ENCODE measurements at places on chromosomes 3 and 15.

DNA sequence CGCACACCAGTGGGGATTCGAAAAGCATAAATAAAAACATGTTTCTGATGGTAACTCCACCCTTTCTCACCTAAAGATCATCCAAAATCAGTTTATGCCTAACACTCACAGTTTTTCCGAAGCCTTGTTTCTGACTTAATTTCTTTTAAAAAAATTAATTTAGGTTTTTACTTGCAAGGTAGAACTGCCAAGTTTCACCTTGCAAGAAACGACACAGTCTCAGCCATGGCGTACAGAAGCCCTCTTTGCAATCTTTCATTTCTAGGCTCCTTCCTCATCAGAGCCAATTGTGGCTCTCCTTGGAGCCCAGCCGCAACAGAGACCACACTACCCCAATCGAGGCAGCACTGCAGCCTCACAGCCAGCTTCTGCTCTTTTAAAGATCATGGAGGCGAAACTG, 31.0 kb upstream of the FEZF2 start:
- no peak for DNase-seq

DNA sequence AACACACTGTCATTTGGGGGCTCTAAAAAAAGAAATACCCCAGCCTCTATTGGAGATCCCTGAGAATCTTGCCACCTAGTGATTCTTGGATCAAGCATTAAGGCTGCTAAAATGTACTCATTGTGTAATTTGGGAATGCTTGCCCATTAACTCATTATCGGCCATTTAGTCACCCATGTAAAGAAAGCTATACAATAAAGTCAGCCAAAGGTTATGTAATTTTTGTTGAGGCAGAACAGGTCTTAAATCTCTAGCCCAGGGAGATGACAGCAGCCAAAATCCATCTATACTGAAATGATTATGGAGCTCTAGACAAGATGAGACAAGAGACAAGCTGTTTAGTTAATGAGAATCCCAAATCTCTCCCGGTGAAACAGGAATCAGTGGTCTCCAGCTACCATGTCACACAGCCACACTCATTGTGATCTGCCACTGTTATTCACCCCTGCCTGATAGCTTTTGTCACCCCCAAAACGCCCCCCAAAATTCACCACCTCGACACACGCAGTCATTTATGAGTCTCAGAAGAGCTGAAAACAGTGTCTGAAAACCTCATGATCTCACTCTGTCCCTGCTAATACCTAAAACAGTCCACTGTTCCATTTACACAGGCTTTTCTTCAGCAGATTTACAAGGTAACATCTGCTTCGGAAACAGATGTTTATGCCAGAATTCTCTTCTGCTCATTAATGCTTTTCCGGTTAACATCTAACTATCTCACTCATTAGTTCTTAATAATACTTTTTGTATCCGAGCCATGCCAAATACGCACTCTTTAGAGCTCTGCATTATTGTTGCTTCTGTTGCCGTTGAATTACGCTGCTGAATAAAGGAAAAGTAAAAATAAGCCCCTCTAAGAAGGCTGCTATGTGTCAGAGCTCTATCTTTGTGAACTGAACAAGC, 138.5 kb downstream of the RORA start:
- DNase-seq, result no peak

- DNase-seq, result no peak
These were observed 44.4 kb downstream of the IL1RAP start for GRCh38 chr3:190558316-190558715.

DNA sequence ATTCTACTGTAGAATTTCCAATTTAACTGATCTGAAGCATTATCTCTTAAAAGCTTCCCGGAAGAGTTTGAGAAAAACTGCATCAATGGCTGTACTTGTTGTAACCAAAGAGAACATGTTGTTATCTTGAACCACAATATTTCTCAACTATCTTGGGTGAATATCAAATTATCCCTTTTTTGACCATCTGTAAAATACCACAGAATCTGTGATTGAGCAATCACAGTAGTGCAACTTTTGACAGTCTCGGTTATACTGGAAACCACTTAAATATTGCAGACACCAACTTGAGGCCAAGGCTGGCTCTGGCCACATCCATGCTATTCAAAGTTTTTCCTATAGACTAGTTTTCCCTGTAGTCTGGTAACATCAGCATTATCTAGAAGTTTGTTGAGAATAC, 842.8 kb upstream of the EPHA6 start:
- DNase-seq, result no peak

- DNase-seq, result peak; percentile 77
These were observed 9.6 kb upstream of the TAGLN3 start for GRCh38 chr3:111989061-111989678.
